Epithelial cell of umbilical artery (primary cell): ENCODE measurements at places on chromosomes 7 and 10. TPM values are rescaled to one million over a fixed set of nuclear protein-coding genes. Genes with fewer than 3 reads are reported as not detected.

The NPFFR1 gene
- not detected in 2 replicates for total RNA-seq

The BAIAP2L1 gene
- under 0.01 TPM in 1 of 2 replicates, not detected in the other for total RNA-seq

The SEC31B gene
- 0.97 and 2.0 TPM in 2 replicates for total RNA-seq

The MBL2 gene
- total RNA-seq, result not detected in 2 replicates

The SMKR1 gene
- total RNA-seq, result 0.46 TPM in 1 of 2 replicates, not detected in the other

The TRIM50 gene
- total RNA-seq, result not detected in 2 replicates

The AZGP1 gene
- not detected in 2 replicates for total RNA-seq

The EBF3 gene
- under 0.01 and 0.15 TPM in 2 replicates for total RNA-seq

The STRIP2 gene
- total RNA-seq, result 2.6 and 11.2 TPM in 2 replicates

The UCN3 gene
- total RNA-seq, result not detected in 2 replicates

The GAD2 gene
- not detected in 2 replicates for total RNA-seq

The TDRD1 gene
- total RNA-seq, result not detected in 2 replicates

The ZNF425 gene
- 0.97 and 1.2 TPM in 2 replicates for total RNA-seq

The CYP3A4 gene
- total RNA-seq, result not detected in 2 replicates

The H2BK1 gene
- not detected in 2 replicates for total RNA-seq

The TPK1 gene
- 5.5 and 14.0 TPM in 2 replicates for total RNA-seq

The CALML5 gene
- not detected in 2 replicates for total RNA-seq

The AKR1D1 gene
- not detected in 2 replicates for total RNA-seq

The PRR15 gene
- total RNA-seq, result 0.15 and 1.3 TPM in 2 replicates

The WDFY4 gene
- total RNA-seq, result 3.2 and 3.3 TPM in 2 replicates

The SYCE1 gene
- total RNA-seq, result not detected in 2 replicates

The CHAT gene
- total RNA-seq, result not detected in 2 replicates

The ADCYAP1R1 gene
- 0.15 and 4.2 TPM in 2 replicates for total RNA-seq

The SPDYE2 gene
- not detected in 2 replicates for total RNA-seq

The CALN1 gene
- not detected in 2 replicates for total RNA-seq

The CYP26C1 gene
- 0.32 and 1.4 TPM in 2 replicates for total RNA-seq

The WEE2 gene
- total RNA-seq, result not detected in 2 replicates

The REEP3 gene
- total RNA-seq, result 48.4 and 68.2 TPM in 2 replicates
